HFFc6 (cell line): ENCODE measurements at places on chromosomes 1 and 21.

DNA sequence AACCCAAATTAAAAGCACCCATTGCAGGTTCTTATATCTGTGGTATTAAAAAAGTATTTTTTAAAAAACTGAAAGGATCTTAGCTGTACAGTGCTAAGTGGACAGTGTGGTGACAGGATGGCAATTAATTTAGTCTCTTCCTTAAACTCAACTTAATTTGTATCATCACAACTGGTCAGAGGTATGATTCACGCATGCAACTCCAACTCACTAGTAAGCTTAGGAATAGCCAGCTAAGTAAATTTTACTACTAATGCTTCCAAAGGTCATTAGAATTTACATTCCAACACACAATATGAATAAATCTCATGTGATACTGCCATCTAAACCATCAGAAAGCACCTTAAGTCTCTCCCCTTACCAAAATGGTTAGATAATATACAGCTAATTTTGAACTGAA lies 35.4 kb downstream of the ENAH start:
- peak; percentile 37 for DNase-seq

GRCh38 chr21:37061926-37062592 lies 10.8 kb downstream of the PIGP start:
- DNase-seq: no peak

DNA sequence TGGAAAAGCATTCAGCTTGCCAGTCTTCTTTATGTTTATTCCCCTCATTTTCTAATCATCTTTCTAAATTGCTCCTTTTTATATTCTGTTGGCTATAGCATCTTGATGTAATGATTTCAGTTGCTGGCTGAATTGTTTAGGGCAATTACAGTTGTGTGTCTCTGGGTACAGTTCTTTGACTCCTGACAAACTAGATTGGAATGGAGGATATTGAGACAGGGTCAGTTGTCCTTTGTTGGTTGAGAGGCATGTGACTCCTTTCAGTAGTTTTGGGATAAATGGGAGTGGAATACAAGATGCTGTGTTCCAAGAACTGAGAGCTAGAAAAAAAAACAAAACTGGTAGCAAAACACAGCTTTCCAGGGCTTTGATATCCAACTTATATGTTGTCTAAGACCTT lies 1.5 kb downstream of the CENPF start:
- DNase-seq: peak; percentile 45

DNA sequence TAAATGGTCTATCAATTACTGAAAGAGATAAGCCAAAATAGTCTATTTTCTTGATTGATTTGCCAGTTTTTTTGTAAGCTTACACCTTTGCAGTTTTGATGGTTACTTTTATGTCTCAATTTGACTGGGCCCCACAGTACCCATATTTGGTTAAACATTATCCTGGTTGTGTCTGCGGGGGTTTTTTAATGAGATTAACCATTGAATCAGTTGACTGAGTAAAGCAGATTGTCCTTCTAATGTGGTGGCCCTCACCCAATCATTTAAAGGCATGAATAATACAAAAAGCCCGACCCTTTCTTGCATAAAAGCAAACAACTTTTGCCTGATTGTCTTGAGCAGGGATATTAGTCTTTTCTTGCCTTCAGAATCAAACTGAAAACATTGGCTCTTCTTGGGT lies 650.0 kb upstream of the RGS18 start:
- no peak for DNase-seq

DNA sequence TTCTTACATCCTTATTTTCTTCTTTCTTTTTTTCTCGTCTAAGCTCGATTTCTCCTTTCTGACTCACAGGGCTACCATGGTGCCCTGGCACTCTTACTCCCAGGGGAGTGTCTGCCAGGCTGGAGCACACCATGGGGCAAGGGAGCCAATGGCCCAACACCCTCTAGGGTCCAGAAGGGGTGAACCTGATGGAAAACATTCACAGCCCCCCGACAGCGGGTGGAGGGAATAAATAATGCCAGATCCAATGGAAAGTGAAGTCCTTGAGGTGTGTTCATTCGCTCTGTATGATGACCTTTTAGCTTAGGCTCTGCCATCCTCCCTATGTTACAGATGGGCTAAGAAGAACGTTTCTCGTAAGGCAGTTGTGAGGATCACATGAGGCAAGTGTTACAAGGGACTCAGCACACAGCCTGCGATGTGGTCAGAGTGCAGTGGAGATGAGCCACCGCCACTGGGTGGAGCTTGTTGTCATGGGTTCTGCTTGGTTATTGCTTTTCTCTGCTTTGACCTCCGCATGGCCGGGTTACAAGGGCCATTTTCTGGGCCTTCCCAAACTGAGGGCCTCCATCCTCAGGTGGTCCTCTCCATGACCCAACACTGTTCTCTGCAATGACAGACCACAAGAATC lies 3.5 kb upstream of the FCMR start:
- DNase-seq: no peak

DNA sequence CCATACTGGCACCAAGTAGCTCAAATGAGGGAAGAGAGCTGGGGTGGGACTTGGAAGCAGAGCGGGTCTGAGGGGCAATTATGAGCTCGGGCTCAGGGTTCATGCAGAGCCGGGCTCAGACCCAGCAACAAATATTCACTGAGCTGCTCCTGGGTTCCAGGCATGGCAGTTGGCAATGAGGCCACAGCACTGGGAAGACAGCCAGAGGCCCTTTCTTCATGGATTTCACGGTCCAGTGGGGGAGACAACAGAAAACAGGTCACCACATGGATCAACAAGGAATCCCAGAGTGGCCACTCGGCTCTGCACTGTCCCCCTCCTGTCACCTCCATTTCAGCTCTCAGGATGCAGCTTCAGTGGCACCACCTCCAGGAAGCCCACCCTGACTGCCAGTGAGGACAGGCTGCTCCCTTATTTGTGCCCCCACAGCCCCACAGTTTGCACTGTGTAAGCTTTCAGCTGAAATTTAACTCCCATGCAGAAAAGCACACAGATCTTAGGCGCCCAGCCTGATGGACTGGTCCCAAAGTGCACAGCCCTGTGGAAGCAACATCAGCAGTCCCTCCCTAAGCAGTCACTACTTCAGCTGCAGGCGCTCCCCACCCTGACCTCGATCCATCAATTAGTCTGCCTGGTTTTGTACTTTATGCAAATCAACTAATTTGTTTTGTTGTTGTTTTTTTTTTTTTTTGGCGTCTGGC lies 22.4 kb downstream of the ARHGEF19 start:
- peak; percentile 14 for DNase-seq

DNA sequence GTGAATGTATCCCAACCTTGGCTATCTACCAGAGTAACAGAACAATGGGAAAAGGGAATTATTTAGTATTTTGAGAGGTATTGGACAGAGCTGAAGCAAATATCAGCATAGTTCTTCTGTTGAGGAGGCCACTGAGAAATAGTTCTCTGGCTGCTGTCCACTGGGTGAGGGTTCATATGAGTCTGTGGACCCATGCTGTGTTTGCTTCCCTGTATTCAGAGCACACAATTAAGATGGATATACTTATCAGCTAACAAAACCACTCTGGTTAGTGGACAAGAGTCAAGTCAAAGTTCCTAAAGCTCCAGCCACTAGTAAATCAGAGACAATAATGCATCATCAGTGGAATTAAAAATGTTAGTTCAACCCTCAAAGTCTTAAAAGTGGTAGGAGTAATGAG lies 66.1 kb downstream of the RGS18 start:
- DNase-seq: no peak

DNA sequence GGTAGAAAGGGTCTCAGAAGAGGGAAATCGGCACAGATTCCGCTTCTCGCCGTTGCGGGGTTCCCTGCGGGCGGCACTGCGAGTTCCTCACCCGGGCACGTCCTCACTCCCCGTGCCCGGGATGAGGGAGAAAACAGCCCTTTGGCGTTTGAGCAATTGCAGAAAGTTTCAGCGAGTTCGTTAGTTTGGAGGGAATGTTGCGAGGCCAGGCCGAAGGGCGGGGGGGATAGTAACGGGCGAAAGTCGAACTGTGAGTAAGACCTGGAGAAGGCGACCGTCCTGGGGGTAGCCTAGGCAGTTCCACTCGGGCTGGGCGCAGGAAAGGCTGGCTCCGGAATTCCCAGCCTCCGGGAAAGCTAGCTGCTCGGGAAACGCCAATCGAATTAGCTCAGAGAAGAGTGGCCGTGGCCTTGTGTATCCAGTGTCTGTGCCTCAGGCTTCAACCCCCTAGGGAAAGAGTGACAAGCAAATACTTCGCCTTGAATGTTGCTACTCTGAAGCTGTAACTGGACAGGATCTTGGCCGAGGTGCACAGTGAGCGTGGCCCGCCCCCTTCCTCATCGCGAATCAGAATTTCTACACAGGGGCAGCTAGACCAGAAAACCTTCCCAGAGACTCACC lies 787 bp downstream of the PTGFR start:
- DNase-seq: peak; percentile 79

DNA sequence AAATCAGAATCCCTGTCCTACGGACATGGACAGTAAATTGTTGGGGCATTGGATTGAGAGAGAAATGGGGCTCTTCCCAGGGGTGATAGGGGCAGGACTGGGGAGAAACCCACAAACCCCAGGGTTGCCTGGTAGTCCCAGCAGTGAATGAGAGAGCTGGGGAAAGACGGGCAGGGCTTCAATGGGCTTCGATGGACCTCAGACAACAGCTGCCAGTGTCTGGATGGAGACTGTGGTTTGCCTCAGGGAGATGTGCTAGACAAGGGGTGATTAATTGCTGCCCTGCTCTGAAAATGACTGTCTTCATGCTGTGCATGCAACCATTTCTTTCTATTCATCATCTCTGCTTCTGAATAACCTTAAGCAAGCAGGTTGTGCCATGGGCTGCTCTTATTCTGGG lies 7.4 kb downstream of the GPR25 start:
- no peak for DNase-seq

DNA sequence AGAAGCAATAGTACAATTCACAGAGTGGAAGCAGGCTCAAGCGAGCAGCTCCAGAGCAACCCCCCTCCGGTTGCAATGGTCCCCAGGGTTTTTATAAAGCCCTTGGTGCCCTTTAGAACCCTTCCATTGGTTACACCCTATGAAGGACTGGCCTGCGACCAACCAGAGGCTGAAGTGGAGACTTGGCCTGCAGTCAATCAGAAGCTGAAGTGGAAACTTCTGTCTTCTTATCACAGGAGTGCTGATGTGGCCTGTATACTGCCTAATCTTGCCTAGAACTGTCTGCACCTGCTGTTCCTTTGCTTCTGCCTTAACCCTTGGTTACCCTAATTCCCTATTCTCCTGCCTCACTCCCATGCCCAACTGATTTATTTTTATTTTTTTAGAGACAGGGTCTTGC lies 15.4 kb upstream of the FRRS1 start:
- no peak for DNase-seq

GRCh38 chr1:216587715-216588114 lies 135.5 kb downstream of the ESRRG start:
- no peak for DNase-seq

DNA sequence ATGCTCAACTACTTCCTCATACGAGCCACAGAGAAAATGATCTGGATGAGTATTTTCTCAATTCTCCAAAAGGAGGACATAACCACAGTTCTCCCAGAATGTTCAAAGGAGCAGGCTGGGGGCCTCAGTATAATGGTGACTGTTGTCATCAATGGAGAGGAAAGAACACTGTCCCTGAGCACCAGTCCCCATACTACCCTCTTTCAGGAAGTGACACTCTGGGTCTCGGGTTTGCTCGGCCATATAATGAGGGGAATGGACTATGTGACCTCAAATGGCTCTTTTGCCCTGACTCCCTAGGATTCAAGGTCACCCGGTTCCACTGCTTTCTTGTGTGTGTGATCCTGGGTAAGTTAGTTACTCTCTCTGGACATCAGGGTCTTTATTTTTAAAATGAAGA lies 22.8 kb downstream of the SLC9A1 start:
- DNase-seq: no peak

- no peak for DNase-seq
Observed at GRCh38 chr1:214058076-214058475, 70.3 kb downstream of the PROX1 start.

DNA sequence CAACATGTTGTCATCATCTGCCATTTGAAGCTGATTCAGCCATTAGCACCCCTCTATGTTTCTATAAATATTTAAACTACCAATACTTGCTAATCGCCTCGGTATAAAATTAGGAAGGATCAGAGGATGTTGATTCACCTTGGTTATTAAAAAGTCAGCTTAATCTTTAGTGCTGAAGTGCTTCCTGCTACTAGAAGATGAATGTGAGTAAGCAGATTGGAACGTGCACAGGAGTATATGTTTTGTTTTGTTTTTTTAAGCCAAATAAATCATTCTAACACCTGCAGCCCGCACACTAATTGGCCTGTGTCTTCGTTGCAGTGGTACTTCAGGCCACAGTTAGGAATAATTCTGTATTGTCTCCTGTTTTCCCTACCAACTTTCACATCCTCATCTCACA lies 485.7 kb downstream of the AJAP1 start:
- no peak for DNase-seq

GRCh38 chr1:23701996-23702395 lies 10.4 kb downstream of the RPL11 start:
- DNase-seq: no peak
